ENCODE measurements at places on chromosomes 3 and 15. TPM values are rescaled to one million over a fixed set of nuclear protein-coding genes. Genes with fewer than 3 reads are reported as not detected.

- no peak overlapping the region for H3K27ac ChIP-seq
- no peak overlapping the region for H3K4me3 ChIP-seq
- DNase-seq: no peak
- no peaks in the 10 kb centered on the region for H3K4me1 ChIP-seq
- no peaks in the 10 kb centered on the region for H3K36me3 ChIP-seq
- no peaks in the 10 kb centered on the region for H3K27me3 ChIP-seq
These were observed 650.8 kb downstream of the MCTP2 start for GRCh38 chr15:94882071-94882712.

Gene SERPINI2
- 0.19 TPM for total RNA-seq

Gene STRIT1
- total RNA-seq: not detected

Gene RNU5B-1
- total RNA-seq: 2,123 TPM

DNA sequence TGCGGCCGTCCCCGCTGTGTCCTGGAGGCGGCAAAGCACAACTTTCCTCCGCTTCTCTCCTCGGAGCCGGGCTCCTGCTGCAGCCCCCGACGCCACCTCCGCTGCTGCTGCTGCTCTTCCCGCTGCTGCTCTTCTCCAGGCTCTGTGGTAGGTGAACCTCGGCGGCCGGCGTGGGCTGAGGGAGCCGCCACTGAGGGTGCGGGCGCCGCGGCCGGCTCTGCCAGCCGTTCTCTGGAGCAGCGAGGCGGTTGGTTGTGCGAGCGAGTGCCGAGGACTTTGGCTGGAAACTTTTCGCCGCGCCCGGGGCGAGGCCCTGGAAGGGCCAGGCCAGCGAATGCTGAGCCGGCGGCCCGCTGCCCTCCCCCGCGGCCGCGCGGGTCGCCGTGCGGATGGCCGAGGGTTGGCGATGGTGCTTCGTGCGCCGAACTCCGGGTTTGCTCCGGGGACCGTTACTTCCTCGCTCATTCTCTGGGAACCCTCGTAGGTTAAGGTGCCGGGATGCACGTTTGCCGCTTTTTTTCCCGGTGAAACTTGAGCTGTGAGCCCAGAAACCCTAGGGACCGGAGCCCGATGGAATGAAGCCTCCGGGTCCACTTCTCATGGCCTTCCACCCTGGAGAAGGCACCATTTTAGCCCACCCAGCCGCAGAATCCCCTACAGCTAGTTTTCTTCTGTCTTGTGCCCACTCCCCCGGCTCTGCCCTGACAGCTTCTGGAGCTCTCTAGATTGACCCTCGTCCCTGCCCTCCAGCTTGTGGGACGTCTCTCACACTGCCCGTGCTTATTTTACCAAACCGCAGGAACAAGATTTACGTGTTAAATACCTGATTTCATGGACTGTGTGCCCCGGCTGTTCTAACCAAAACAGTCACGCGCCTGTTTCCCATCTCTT is 660 bp downstream of the NECTIN3 start:
- peak; percentile 18 for DNase-seq
- peaks cover 49% of the 10 kb centered on the region for H3K27me3 ChIP-seq
- H3K4me1 ChIP-seq: peaks cover 7% of the 10 kb centered on the region
- no peaks in the 10 kb centered on the region for H3K36me3 ChIP-seq
- peak overlapping the region; percentile 59 for H3K4me3 ChIP-seq
- no peak overlapping the region for H3K27ac ChIP-seq

DNA sequence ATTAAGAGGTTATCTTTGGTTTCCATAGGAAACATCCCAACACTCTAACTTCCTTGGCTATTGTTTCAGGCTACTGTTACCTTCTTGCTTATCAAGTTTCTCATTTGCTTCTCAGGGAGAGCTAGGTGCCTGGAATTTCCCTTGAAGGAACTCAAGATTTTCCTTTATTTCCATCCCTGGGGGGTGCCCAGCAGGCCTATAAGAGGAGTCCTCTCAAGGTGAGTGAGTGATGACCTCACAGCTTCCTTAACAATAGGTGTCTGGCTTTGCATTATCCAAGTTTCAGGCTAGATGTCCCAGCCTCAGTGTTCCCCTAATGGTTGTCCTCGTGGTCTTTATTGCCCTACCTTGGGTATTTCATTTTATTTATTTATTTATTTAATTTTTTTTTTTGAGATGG is 12.1 kb upstream of the CTSH start:
- no peak overlapping the region for H3K27ac ChIP-seq
- H3K27me3 ChIP-seq: no peaks in the 10 kb centered on the region
- no peak overlapping the region for H3K4me3 ChIP-seq
- no peaks in the 10 kb centered on the region for H3K36me3 ChIP-seq
- H3K4me1 ChIP-seq: no peaks in the 10 kb centered on the region

GRCh38 chr3:128448491-128448890 is 18.2 kb downstream of the DNAJB8 start:
- H3K27me3 ChIP-seq: peaks cover 27% of the 10 kb centered on the region
- H3K4me1 ChIP-seq: no peaks in the 10 kb centered on the region
- H3K36me3 ChIP-seq: no peaks in the 10 kb centered on the region
- H3K27ac ChIP-seq: no peak overlapping the region
- no peak for DNase-seq

Gene SERINC4
- total RNA-seq: 0.05 TPM

Data from thymus (tissue), 14 donors.